ENCODE measurements at places on chromosomes 4 and X.

DNA sequence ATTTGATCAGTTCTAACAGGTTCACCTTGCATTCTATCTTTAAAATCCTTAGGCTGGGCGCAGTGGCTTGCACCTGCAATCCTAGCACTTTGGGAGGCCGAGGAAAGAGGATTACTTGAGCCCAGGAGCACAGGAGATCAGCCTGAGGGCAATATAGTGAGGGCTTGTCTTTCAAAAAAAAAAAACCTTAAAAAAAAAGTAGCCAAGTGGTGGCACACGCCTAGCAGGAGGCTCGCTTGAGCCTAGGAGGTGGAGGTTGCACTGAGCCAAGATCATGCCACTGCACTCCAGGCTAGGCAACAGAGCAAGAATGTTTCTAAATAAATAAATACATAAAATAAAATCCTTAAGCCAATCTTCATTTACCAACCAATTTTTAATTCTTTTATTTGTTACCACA lies 75.6 kb downstream of the PRSS12 start:
- DNase-seq: no peak

GRCh38 chr4:14513471-14513870 lies 488.8 kb upstream of the CPEB2 start:
- DNase-seq: no peak

DNA sequence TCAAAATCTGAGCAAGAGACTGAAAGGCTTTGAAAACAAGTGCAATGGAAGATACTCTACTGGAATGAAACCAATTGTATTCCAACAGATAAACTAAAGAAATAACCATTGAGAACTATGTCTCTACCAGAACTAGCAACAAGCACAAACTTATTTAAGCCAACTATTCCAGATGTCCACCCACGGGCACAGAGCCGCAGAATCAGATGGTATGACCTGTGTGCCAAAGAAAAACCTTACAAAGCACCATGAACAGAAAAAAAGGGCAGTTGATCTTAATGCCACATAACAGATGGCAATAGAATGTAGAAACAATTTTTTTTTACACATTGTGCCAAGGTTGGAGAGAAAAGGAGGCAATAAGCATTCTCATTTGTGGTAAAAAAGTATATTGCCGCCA lies 269.3 kb upstream of the ADGRL3 start:
- peak; percentile 11 for DNase-seq

DNA sequence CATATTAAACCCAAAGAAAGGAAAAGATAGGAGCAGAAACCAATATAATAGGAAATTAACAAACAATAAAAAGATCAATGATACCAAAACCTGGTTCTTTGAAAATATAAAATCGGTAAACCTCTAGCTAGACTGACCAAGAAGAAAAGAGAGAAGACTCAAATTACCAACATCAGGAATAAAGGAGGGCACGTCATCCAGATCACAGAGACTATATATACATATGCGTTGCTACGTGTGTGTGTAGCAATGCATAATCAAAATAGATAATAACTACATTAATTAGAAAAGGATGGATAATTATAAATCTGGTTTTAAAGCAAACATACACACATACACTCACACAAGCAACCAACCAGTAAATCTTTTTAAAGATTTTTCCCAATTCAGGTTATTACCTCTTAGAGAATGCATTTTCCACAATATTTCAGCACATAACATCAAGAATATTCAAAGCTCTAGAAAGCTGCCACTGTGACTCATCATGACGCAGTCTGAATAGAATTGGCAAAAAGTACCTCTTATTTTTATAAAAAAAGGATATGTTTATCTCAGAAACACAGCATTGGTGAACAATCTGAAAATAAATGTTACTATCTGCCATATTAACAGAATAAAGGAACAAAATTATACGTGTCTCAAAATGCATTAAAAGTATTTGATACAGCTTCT lies 41.4 kb upstream of the USP9X start:
- no peak for DNase-seq

DNA sequence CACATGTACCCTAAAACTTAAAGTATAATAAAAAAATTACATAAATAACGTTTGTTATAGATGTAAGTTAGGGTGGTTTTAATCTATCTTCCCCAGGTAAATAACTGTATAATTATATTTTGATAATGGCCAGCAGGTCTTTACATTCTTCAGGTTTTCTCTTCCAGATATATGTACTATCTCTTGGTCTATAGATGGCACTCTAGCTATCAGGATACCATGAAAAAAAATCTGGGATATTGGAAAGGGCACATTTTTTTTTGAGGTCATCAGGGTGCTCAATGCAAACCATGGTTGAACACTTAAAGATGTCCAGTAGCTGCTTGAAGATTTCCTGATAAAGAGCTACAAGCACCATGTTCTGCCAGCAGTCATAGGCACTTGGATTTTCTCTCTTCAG lies 15.6 kb upstream of the ADH4 start:
- no peak for DNase-seq

GRCh38 chr4:183374950-183375555 lies 52.8 kb upstream of the CLDN24 start:
- no peak for DNase-seq

DNA sequence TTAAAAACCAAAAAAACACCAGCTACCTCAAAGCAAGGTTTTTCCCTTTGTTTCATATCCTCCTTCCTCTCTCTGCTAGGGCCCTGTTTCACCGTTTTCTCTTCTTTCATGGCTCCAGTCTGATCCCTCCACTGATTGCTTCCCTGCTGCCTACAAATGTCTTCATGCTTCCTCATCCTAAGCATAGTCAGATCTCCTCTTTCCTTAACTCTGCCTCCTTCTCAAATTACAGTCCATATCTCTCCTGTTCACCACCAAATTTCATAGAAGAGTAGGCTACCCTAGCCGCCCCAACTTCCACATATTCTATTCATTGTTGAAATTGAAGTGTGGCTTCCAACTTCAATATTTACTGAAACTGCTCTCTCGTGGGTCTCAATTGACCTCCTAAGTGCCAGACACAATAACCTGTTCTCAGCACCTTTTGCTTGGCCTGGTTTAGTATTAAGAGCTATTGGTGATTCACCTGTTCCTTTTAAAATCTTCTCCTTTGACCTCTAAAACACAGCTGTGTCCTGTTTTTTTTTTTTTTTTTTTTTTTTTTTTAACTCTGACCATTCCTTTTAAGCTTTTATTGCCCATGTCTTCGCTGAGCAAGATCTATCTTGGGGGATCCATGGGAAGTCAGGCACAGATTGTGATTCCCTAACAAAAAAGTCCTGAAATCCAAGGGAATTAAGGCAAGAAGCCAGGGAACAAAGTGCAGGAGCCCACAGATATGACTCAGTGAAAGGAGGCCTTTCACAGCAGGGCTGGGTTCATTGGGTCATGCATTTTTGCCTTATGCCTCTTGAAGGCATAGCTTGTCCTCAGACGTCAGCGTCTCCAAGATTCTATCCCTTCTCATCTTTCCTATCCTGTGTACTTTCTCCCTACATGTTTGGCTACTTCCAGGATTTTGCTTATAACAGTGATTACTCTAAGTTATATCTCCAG lies 85.4 kb downstream of the RPS3A start:
- no peak for DNase-seq

GRCh38 chrX:151806967-151807540 lies 72.5 kb downstream of the CNGA2 start:
- DNase-seq: no peak

GRCh38 chr4:179040259-179040658 lies 1598.0 kb upstream of the AGA start:
- no peak for DNase-seq

- no peak for DNase-seq
Measured at GRCh38 chr4:150002561-150002960, 75.7 kb upstream of the DCLK2 start.

DNA sequence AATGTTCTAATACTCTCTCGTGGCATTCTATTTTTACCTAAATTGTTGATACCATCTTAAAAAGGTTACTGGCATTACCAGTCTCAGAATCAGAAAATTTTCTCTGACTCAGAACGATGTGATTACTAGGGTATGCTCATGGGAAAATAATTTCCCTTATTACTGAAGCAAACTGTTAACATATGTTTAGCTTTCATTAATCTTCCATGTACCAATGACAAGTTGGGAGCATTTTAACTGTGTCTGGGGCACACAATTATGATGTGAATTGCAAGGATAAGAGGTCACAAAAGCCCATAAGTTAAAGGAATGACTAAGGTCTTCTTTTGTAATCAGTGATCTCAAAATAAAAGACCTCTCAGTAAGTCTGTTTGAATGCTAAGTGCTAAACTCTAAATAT lies 1254.6 kb downstream of the PCDH18 start:
- DNase-seq: no peak

DNA sequence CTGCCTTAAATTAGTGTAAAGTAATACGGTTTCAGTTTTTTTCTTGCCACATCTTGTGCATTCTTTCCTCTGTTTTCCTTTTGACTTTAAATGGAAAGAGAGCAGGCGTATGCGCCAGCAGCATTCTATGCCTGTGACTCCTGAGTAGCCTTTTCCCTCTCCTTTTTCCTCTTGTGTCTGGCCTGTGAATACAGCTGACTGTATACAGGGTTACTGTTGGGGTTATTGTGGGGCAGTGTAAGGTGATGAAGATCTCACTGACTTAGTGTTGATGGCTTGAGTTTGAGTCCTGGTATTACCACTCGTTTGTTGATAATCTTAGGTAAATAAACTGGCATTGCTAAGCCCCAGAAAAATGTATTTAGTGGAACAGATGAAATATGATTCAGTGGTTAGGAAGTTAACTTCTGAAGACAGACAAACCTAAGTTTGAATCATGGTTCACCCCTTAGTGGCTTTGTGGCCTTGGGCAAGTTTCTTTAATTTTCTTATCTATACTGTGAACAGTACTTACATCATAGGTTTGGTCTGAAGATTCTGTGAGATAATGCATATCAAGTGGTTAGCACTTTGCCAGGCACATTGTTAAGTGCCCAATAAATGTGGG lies 105.1 kb downstream of the FNIP2 start:
- DNase-seq: no peak

DNA sequence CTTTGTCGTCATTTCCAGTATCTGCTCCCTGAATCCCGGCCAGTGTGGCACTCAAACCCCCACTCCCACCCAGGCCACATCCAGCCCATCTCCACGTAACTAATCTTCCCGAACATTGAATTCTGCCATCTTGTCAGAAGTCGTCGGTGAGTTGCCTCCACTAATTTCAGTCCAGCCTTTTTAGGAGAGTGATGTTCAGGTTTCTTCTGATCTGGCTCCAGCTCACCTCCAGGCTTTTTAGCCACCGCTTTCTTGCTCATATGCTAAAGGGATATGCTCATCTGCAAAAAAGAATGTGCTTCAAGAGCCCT lies 1.3 kb downstream of the TMEM165 start:
- DNase-seq: no peak

- DNase-seq: no peak
Measured at GRCh38 chr4:168900080-168900479, 110.0 kb downstream of the CBR4 start.

DNA sequence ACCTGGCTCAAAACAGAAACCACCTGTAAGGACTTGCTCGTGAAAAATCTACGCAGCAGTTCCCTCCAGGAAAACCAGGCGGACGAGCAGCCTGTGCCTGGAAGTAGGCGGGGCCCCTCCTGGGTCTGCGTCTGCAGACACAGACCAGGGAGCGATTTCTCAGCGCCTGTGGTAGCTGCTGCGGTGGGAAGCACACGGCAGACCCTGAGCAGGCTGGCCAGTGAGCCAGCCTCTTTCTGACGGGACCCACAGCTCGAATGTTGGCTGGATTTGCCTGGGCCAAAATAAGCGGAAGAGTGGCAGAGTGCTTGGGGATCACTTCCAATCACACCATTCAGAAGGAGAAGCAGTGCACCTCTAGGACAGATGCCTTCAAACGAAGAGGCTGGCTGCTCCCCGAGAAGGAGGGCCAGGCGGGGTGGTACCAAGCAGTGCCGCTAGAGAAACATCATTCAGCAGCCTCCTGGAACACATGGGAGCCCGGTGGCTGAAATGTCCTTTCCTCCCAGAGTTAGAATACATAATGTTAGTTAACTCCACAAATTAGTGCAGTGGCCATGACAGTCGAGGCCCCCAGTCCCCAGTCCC lies 85.9 kb downstream of the GATB start:
- DNase-seq: peak; percentile 26

DNA sequence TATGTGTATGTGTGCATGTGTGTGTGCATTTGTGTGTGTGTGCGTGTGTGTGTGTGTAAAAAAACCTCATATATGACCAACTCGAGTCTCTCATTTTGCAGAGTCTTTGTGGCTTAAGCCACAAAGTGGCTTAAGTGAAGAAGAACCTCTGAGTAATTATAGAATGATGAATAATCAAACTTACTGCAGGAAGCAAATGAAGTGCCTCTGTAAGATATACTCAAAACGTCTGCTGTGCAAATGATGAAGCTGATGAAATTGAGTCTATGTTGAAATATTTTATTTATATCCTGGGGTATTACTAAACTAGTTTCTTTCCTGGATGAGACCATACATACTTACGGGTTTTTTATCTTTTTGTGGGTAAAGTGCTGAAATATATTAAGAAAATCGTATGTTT lies 1198.7 kb downstream of the PCDH7 start:
- DNase-seq: no peak

DNA sequence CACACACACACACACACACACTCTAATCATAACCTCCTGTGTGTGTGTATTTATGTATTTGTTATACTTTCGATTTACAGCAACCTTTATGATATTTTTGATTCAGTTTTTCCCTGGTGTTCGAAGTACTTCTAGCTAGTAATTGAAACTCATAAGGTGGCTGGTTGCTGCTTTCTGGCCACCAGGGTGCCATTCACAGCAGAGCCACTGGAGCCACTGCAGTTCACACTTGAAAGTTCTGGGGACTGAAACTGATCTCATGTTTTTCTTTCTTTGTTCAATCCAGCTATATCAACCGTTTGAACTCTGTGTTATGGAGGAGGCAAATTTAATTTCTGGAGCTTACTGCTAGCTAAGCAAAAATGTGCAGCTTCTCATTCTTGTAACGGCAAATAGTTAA lies 419.4 kb downstream of the ADGRL3 start:
- no peak for DNase-seq

GRCh38 chr4:16268290-16268689 lies 42.0 kb upstream of the TAPT1 start:
- no peak for DNase-seq

DNA sequence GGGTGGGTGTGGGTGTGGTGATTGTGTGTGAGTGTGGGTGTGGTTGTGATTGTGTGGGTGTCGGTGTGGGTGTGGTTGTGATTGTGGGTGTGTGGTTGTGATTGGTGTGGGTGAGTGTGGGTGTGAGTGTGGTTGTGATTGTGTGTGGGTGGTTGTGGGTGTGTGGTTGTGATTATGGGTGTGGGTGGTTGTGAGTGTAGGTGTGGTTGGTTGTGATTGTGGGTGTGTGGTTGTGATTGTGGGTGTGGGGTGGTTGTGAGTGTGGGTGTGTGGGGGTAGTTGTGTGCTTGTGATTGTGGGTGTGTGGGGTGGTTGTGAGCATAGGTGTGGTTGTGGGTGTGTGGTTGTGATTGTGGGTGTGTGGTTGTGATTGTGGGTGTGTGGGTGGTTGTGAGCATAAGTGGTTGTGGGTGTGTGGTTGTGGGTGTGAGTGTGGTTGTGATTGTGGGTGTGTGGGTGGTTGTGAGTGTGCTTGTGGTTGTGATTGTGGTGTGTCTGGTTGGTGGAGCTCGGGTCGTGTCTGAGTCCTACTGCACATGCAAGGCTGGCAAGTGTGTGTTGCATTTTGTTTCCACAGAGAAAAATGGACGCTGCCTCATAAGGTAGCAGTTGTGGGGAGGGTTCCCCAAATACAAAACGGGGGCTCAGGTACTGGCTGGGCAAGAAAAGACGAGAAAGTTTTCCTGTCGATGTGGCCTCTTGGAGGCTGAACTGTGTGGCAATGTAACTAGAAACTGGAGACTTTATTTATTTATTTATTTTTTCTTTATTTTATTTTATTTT lies 116.7 kb downstream of the UBE2K start:
- no peak for DNase-seq

Measured in pons (tissue), 1 donor.